Activated CD8-positive, alpha-beta memory T cell treated with anti-CD3 and anti-CD28 coated beads, Interleukin-2, amount 10 ng/mL, durations not matched to agents 7 days and 5 days (primary cell): ENCODE measurements at places on chromosomes 4 and X. TPM values are rescaled to one million over a fixed set of nuclear protein-coding genes. Genes with fewer than 3 reads are reported as not detected.

The VSIG1 gene
- 0.64 TPM for total RNA-seq

The FRMD7 gene
- total RNA-seq = not detected

The ANKRD17 gene
- total RNA-seq = 57.5 TPM

The WAS gene
- 138 TPM for total RNA-seq

The FAM13A gene
- 7.2 TPM for total RNA-seq

The PNCK gene
- total RNA-seq = not detected

The GLRA3 gene
- total RNA-seq = not detected

The NAAA gene
- 40.6 TPM for total RNA-seq

The STATH gene
- total RNA-seq = not detected

The CTAG1B gene
- total RNA-seq = not detected

The PCDH7 gene
- not detected for total RNA-seq

The SPATA4 gene
- total RNA-seq = not detected

The TCEAL6 gene
- not detected for total RNA-seq

The IL15 gene
- total RNA-seq = 3.4 TPM

The PASD1 gene
- total RNA-seq = not detected

The PABPC5 gene
- not detected for total RNA-seq

The CSAG1 gene
- not detected for total RNA-seq

The HHIP gene
- not detected for total RNA-seq

The GABRA4 gene
- total RNA-seq = not detected

The NXF3 gene
- not detected for total RNA-seq

The PPP2R2C gene
- total RNA-seq = not detected

The TAPT1 gene
- 34.4 TPM for total RNA-seq

The CLDN2 gene
- not detected for total RNA-seq

The NSUN7 gene
- total RNA-seq = 0.42 TPM
